ENCODE measurements at places on chromosomes 6 and 20. TPM values are rescaled to one million over a fixed set of nuclear protein-coding genes. Genes with fewer than 3 reads are reported as not detected.

- no peak for DNase-seq
Measured at GRCh38 chr20:20463933-20464374, 96.0 kb downstream of the INSM1 start.

GRCh38 chr20:63264519-63264918, 8.1 kb upstream of the ARFGAP1 start:
- no peak for DNase-seq

DNA sequence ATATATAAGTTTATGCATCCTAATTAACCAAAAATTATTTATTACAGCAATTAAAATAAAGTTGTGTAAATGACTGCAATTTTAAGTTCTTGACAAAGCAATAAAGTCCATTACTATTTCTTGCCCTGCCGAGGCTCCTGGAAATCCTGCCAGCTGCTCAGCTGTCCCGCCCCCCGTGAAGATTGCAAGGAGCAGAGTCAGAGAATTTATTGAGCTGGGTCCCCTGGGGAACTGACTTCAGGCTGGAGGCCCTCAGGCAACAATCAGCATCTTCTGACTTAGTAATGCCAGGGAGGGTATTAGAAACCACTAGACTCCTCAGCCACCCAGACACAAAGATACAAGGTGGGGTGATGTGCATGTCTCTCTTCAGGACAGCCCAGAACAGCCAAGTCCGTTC, 92.3 kb downstream of the EDN3 start:
- DNase-seq: no peak

DNA sequence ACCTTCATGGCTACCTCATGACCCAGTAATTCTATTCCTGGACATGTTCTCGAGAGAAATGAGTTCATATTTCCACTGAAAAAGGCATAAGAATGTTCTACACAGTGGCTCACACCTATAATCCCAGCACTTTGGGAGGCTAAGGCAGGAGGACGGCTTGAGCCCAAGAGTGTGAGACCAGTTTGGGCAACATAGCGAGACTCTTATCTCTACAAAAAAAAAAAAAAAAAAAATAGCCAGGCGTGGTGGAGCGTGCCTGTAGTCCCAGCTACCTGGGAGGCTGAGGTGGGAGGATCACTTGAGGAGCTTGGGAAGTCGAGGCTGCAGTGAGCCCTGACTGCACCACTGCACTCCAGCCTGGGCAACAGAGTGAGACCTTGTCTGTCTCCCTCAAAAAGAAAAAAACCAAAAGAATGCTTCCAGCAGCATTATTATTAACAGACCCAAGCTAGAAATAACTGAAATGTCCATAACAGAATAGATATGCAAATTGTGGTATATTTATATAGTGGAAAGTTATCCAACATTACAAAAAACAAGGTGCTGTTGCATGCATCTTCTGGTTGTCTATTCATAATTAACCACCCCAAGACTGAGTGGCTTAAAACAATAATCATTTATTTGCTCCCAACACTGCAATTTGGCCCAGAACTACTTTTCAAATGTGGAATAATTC, 9.4 kb upstream of the RAB44 start:
- no peak for DNase-seq

The KHDC1L gene
- polyA plus RNA-seq: 0.69 TPM

DNA sequence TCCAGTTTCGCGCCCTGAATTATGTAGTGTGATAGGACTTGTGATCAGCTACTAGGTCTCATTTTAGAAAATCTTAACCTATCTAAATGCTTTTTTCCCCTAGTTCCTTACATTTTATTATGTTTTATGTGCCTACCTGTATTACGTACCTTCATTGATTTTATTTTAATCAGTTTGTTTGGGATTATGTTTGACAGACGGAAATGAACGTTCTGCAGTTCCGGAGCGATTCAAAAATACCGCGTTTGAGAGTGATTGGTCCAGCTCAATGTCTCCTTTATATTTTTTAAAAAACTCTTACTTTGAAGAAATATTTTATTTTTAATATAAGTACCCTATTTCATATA, 114.3 kb upstream of the BTN3A2 start:
- no peak for DNase-seq

DNA sequence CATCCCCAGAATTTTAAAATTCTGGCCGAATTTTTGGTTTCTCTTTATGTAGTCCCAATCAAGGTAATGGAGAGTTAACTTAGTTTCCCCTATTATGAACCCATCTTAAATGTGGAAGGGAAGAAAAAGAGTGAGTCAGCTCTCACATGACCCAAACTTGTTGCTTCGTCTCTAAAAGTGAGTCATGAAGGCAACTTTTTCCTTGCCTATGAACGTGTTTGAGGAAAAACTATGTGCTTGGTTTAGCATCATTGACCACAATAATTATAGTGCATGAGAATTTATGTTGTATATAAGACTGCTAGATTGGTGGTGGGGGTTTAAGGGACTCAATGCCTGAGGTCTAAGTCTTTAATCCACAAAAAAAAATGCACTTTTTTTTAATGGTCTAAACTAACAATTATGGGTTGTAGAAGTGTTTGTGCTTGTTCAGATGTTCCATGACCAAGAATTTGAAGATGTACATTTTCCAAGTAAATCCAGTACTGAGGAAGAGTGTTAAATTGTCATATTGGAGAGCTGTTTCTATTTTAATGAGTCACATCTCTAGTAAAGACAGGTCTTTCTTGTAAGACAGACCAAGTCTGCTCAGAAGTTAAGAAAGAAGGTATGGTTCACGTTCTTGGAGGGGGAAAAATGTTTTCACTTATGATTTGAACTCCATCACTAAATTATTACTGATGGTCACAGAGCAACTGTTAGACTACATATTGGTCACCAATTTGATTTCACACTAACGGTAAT, 409.9 kb upstream of the MARCKS start:
- DNase-seq: no peak

- DNase-seq: no peak
Measured at GRCh38 chr6:138594758-138595140, 95.5 kb upstream of the NHSL1 start.

- no peak for DNase-seq
Measured at GRCh38 chr6:55775029-55775318, 100.4 kb downstream of the BMP5 start.

- no peak for DNase-seq
Measured at GRCh38 chr20:62484478-62484877, 8.7 kb upstream of the GATA5 start.

The OR2J3 gene
- not detected for polyA plus RNA-seq

- DNase-seq: no peak
Measured at GRCh38 chr6:26401389-26401986, 587 bp upstream of the BTN3A1 start.

GRCh38 chr6:149431905-149432775, 32.1 kb downstream of the SUMO4 start:
- peak; percentile 72 for DNase-seq

The OPRM1 gene
- not detected for polyA plus RNA-seq

DNA sequence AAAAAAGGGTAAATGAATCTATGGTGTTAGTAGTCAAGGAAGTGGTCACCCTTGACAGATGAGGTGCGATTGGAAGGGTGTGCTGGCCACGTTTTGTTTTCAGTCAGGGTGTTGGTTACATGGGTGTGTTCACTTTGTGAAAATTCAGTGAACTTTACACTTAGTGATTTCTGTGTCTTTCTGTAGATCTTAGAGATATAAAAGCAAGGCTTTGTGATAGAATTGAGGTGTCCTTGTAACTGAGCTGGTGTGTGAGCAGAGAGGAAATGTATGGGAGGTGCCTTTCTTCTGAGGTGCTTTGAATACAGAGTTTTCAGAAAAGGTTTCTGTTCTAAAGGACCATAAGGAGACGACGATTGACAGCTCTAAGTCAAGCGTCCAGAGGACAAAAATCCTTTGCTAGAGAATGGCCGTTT, 90.5 kb downstream of the SAMD3 start:
- no peak for DNase-seq

- DNase-seq: no peak
Measured at GRCh38 chr6:8589941-8590729, 154.8 kb upstream of the SLC35B3 start.

- no peak for DNase-seq
Measured at GRCh38 chr6:154509421-154510143, 903 bp downstream of the CNKSR3 start.

GRCh38 chr6:123875784-123876183, 72.1 kb downstream of the NKAIN2 start:
- DNase-seq: no peak

The AK9 gene
- polyA plus RNA-seq: 11.8 TPM

The C20orf204 gene
- 0.40 TPM for polyA plus RNA-seq

All from right renal cortex interstitium (tissue), 3 donors.